ENCODE measurements at places on chromosomes 4 and X.
A peak's percentile ranks its signal among the peaks of the same experiment; 100 is the strongest.

DNA sequence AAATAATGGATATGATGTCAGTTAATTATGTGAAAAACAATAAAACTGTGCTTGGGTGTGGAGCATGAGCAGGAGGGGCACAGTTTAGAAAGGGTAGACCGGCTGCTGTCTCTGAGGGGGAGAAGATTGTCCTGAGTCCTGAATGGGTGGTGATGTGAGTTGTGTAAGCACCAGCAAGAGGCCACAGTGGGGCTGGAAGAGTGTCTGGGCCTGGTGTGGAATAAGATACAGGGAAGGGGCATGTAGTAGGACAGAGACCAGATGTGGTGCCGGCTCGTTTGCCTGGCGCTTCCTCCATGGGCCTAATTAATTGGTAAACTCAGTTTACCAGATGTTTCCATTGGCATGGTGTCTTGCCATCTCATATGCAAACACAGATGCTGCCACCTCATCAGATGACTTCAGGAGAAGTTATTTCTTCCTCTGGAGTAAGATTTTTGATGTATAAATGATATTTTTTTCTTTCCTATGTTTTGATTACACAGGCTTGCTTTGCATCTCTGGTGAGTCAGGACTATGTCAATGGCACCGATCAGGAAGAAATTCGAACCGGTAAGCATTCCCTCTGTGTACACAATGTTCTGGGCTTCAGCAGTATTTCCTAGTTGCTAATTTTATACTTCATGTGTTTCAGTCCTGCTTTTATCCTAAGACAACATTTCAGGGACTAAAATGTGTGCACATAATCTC, 5.1 kb downstream of the MED28 start:
- DNase-seq = no peak

GRCh38 chr4:1403177-1403583, 3.1 kb downstream of the NKX1-1 start:
- DNase-seq = no peak

DNA sequence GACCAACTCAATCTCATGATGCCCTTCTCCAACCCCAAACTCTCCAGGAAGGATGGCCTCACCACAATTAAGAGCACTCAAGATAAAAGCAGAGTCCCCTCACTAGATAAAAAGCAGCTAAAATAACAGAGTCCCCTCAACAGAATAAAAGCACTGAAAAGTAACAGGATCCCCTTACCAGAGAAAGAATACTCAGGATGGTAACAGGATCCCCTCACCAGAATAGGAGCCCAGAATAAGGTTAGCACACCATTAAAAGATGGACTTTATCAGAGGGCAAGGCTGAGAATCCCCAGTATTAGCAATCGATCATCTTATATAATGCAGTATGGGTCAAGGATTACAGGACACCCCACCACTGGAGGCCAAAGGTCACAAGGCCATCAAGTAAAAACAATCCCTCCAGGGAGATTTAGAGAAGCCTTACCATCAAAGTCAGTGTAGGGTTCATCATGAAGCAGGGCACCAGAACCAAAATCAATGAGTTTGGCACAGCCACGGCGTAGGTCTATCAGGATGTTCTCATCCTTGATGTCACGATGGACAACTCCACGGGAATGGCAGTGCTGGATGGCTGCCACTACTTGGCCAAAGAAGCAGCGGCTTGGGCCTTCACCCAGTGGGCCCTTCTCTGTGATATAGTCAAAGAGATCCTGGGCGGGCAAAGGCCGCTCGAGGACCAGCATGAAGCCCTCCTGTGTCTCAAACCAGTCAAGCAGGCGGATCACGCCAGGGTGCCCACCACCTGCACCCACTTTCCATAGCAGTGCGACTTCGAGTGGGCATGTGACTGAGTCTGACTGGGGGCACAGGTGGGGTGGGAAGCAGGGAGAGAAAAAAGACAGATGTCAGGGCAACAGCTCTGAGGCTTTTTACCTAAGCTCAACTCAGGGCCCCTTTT, 3.4 kb upstream of the SLC35A2 start:
- no peak for DNase-seq

GRCh38 chr4:32560306-32560705, 1840.1 kb downstream of the PCDH7 start:
- no peak for DNase-seq

- DNase-seq = no peak
These were observed 31.3 kb upstream of the SORCS2 start for GRCh38 chr4:7160951-7161440.

DNA sequence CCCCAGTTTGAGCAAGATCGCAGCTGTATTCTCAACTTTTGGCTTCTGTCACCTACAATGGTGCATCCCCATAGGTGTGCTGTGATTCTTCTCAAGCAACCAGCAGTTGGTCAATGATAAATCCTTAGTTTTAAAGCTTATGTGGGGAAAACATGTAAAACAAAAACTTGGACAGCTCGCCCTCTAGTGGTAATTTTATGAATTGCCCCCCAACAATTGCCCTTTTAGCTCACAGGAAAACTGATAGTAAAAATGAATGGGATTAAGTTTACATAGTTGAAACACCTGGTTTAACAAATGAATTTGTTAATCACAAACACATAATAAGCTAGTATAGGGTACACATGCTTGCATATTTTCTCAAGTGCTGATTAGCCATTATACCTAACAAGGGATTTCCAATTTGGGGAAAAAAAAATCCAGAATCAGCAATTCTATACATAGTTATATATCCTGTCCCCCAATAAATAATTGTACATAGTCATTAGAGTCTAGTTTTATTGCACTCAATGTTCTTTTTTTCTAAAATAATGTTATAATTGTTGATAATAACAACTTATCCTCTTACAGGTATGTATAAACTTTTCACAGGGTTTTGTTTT, 30.1 kb downstream of the TEX13A start:
- no peak for DNase-seq

DNA sequence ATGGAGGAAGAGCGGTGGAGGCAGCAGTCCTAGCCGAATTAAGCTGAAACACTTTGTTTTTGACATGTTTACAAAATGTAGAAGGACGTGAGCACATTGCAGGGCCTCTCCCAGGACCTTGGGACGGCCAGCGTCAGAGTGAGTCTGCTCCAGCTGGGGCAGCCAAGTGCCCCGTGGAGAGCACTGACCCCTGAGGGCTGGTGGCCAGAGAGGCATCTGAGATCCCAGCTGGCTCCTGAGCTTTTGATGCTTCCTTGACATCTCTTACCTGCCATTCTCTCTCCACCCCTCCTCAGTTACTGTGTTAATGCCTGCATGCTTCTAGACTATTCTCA, 24.7 kb downstream of the NAT8L start:
- DNase-seq = no peak

DNA sequence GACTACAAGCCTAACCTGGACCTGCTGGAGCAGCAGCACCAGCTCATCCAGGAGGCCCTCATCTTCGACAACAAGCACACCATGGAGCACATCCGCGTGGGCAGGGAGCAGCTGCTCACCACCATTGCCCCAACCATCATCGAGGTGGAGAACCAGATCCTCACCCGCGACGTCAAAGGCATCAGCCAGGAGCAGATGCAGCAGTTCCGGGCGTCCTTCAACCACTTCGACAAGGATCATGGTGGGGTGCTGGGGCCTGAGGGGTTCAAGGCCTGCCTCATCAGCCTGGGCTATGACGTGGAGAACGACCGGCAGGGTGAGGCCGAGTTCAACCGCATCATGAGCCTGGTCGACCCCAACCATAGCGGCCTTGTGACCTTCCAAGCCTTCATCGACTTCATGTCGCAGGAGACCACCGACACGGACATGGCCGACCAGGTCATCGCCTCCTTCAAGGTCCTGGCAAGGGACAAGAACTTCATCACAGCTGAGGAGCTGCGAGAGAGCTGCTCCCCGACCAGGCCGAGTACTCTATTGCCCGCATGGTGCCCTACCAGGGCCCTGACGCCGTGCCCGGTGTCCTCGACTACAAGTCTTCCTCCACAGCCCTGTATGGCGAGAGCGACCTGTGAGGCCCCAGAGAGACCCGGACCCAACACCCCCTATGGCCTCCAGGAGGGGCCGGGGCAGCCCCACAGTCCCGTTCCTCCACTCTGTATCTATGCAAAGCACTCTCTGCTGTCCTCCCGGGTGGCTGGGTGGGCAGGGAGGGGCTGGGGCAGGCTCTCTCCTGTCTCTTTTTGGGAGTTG, 486.2 kb downstream of the TRAM1L1 start:
- no peak for DNase-seq

GRCh38 chr4:153148791-153149190, 55.5 kb upstream of the TRIM2 start:
- DNase-seq = no peak

DNA sequence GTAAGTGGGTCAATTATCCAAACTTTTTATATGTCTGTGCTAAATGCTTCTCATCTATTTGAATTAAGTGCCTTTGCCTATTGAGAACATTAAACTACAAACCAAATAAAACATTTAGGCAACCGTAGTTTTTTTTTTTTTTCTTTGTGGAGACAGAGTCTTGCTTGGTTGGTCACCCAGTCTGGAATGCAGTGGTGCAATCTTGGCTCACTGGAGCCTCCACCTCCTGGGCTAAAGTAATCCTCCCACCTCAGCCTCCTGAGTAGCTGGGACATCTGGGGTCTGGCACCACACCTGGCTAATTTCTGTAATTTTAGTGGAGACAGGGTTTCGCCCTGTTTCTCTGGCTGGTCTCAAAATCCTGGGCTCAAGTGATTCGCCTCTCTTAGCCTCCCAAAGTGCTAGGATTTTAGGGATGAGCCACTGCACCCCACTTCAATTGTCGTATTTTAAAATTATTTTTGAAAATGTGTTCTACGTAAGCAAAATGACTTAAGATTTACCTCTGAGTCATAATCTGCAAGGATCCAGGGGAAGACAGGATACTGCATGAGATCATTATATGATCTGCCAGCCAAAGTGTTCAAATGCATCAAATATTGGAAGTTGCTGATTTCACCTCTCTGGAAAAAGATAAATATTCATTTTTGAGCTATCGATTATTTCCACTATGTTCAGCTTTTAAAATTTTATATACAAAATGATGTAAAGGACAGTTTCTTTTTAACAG, 125.6 kb downstream of the CDS1 start:
- DNase-seq = no peak

DNA sequence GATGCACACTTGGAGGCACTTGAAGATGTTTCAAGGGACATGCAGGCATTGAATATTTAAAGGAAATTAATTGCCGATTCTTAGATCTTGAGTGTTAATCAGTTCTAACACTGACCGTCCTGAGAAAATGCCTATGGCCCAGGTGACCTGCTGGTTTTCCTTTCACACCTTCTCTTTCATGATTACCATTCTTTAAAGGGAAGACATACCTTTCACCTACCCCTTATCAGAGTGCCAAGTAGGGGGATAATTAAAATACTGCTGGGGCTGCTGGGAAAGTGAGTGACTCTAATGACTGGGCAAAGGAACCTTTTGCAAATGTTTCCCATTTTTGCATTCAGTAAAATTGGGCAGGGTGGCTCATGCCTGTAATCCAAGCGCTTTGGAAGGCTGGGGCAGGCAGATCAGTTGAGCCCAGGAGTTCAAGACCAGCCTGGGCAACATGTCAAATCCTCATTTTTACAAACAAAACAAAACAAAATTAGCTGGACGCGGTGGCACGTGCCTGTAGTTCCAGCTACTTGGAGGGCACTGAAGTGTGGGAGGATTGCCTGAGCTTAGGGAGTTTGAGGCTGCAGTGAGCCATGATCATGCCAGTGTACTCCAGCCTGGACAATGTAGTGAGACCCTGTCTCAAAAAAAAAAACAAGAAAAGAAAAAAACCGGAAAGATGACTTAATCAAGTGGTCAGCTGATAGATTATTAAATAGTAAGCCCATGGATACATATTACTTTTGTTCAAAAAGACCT, 44.3 kb downstream of the TMEM131L start:
- DNase-seq = no peak

GRCh38 chr4:100086766-100087431, 103.4 kb downstream of the DDIT4L start:
- no peak for DNase-seq

DNA sequence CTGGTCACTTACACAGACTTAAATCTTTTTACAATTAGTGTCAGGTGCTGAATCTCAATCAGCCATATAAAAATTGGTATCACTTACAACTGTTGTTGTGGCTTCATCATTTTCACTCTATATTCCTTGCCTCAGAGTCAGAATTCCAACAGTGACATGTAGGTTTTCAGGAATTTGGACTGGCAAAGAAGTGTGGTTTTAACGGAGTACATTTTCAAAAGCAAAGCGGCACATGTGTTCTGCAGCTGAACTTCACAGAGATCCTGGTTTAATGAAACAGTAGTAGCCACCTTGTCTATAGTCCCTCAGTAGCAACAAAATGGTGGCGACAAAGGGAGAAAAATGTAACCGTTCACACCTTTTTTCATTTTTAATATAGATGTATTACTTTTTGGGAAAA, 486.6 kb downstream of the FAT4 start:
- peak; percentile 3 for DNase-seq

GRCh38 chrX:140661643-140662042, 47.9 kb upstream of the LINC00632 start:
- no peak for DNase-seq

GRCh38 chr4:177728361-177729152, 286.3 kb upstream of the AGA start:
- DNase-seq = no peak

DNA sequence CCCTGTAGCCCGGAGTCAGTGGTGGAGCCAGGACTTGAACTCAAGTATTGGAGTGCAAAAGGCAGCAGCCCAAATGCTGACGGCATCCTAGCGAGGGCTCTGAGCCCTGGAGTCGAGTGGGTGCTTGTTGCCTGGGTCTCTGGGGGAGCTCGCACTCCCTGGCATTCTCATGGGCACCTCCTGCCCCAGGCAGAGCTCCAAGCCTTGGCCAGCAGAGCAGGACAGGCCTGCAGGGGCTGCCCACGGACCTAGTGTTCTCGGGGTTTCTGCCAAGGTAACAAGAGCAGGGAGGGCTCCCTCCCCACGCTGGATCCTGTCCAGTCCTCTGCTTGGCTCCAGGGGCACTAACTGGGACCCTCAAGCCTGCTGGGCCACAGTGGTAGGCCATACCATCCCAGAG, 17.6 kb upstream of the WFS1 start:
- no peak for DNase-seq

GRCh38 chr4:155794589-155795236, 35.9 kb downstream of the GUCY1B1 start:
- DNase-seq = no peak

- DNase-seq = no peak
These were observed at the start of gene TLL1 for GRCh38 chr4:165872461-165873297. Gene TLL1 (plus strand): TSS chr4:165873237. CDS start chr4:165873905, 668 bp downstream.

GRCh38 chrX:67892401-67892800, 348.6 kb downstream of the AR start:
- no peak for DNase-seq

DNA sequence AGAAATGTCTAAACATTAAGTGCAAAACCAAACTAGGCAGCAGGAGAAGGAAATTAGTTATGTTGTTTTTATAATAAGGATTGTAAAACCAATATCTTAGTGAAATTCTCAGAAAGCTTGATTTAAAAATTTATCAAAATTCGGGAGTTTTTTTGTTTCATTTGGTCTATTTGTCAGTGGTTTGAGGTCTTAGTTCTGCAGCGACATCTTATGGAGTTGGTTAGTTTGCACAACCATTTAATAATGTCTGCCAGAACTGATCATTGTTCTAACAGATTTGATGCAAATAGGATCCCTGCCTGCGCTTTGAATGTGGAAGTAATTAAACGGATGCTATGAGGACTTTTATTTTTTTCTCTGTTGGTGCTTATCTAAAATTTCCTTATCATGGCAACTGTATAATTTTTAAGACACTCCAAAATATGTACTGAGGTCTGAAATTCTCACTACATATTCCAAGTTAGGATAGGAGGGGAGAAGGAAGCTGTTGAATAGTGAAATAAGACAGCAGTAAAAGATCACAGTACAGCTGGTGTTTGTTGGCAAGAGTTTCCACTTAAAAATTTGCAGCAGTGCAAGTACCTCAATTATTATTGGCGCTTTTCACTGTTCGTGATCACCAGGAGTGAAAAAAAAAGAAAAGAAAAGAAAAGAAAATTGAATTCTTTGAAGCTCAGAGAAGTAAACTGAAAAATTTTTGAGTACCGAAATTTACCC, 2521.4 kb downstream of the ARAP2 start:
- no peak for DNase-seq

Measured in AG04449 (cell line).